Activated naive CD8-positive, alpha-beta T cell treated with anti-CD3 and anti-CD28 coated beads, Interleukin-2, amount 50 U/mL, for 16 hours (primary cell): ENCODE measurements at places on chromosomes 13 and 19.

DNA sequence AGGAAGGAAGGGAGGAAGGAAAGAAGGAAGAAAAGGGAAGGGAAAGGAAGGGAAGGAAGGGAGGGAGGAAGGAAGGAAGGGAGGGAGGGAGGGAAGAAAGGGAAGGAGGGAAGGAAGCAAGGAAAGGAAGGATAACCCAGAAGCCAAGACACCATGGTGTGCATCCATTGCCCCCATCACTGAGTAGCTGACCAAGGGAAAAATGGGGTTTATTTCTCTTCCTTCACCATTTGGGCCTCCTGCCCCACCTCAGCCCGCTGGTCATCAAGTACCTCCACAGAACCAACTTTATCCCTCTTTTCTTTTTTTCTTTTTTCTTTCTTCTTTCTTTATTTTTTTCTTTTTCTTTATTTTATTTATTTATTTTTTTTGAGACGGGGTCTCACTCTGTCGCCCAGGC is 20.4 kb downstream of the CABP5 start:
- DNase-seq = no peak

DNA sequence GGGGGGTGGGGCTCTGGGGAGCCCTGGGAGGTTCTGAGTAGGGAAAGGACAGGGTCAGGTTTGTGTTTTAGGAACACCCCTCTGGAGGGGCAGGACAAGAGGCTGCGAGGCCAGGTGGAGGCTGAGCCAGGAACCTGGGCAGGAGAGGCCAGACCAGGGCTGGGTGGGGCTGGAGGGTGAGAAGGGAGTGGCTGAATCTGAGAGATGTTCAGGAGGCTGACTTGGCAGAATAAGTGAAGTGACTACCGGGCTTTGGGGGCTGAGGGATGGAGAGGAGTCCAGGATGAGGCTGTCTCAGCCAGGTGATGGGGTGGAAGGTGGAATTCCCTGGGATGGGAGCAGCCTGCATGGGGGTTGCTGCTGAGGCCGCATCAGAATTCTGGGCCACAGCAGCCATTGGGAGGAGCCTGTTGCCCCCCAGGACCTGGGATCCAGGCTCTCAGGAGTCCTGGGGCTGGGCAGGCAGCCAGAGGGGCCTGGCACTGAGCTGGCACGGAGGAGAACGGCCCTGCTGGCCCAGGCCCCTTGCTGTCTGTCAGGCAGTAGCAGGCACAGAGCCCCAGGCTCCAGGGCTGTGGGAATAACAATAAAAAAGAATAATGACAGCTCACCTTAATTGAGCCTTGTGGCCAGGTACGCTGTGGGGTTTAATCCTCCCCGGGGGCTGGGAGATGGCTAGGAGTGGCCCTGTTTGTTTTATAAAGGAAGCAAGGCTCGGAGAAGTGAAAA is 3.3 kb downstream of the PPP5C start:
- no peak for DNase-seq

- no peak for DNase-seq
Measured at GRCh38 chr13:59562924-59563323, 600.8 kb downstream of the DIAPH3 start.

DNA sequence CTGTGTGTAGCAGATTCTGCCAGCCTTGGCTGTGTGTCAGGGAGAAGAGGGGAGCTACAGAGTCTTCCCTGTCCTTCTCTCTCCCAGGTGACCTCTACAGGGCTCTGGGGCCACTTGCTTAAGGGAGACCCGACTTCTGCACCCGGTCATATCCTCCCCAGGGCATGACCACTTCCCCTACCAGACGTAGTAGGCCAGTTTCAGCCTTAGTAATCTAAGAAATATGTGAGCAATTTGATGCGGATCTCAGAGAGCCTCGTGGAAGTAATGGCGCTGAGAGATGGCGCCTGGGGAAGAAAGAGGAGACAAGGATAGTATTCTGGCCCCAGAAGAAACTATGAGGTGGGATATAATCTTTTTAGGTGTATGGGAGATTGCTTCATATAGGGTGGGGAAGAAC is 41.9 kb downstream of the NFIX start:
- no peak for DNase-seq

- no peak for DNase-seq
Measured at GRCh38 chr19:11092181-11092538, 2.9 kb downstream of the LDLR start.

- DNase-seq = peak; percentile 29
Measured at GRCh38 chr13:51764184-51765141, 39.5 kb downstream of the DHRS12 start.

- DNase-seq = no peak
Measured at GRCh38 chr13:26964278-26965250, 204.0 kb upstream of the GPR12 start.

DNA sequence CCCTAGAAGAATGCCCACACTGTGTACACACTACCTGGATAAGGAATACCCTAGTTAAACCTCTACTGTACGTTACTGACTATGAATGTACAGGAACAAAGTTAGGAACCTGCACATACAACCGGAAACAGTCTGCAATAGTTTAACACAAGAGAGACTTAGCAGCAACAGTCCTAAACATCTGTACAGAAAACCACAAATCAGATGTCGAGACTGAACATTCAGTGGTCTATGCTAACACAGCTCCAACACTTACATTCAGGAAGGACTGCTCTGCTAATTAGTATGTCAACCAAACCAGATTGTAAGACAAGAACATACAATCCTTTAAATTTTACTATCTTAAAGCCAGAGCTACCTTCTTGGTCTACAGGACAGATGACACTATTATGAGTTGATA is 104.9 kb downstream of the ZNF429 start:
- no peak for DNase-seq

- no peak for DNase-seq
Measured at GRCh38 chr19:3115411-3115810, 20.4 kb upstream of the GNA15 start.

DNA sequence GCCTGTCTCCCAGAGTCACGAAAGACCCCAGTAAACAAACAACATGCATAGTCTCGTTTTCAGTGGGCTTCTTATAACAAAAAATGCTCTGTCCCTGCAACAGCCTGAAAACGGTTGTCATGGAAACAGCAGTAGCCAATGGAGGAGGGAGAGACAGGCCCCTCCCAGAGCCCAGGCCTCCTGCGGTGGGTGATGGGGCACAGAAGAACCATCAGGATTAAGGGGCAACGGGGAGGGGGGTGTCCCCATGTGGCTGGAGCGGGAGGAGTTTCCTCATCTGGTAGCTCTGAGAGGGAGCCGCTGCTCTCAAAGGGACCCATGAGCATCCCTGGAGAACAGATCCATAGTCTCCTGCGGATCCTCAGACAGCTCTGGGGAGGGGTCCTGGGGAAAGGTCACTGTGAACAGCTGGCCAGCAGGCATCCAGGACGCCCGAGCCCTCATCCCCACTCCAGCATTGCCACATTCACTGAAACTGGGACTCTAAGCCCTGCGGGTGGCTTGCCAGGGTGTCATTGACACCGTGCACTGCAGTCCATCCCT is 37.5 kb upstream of the PNMA8B start:
- no peak for DNase-seq

GRCh38 chr13:25727250-25727649 is 324.6 kb downstream of the SHISA2 start:
- no peak for DNase-seq

DNA sequence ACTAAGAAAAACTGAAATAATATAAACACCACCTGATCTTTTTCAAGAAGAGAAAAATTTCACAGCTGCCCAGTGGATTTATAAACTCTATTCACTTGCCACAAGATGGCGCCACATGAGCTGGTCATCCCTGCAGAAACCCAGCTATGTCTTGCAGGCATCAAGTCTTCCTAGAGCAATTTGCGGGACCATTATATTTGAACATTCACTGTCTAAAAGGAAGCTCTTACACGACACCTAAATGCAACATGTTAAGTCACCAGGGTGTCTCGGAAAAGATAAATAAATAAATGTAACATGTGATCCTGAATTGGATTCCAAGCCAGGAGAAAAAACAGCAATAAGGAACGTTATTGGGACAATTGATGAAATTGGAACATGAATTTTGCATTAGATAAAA is 20.3 kb upstream of the AKT2 start:
- peak; percentile 57 for DNase-seq

- DNase-seq = no peak
Measured at GRCh38 chr13:98377635-98378378, 199.1 kb downstream of the STK24 start.

GRCh38 chr13:46297361-46297811 is 85.7 kb downstream of the LRRC63 start:
- DNase-seq = no peak

- DNase-seq = no peak
Measured at GRCh38 chr13:41673640-41674039, 216.3 kb downstream of the RGCC start.

DNA sequence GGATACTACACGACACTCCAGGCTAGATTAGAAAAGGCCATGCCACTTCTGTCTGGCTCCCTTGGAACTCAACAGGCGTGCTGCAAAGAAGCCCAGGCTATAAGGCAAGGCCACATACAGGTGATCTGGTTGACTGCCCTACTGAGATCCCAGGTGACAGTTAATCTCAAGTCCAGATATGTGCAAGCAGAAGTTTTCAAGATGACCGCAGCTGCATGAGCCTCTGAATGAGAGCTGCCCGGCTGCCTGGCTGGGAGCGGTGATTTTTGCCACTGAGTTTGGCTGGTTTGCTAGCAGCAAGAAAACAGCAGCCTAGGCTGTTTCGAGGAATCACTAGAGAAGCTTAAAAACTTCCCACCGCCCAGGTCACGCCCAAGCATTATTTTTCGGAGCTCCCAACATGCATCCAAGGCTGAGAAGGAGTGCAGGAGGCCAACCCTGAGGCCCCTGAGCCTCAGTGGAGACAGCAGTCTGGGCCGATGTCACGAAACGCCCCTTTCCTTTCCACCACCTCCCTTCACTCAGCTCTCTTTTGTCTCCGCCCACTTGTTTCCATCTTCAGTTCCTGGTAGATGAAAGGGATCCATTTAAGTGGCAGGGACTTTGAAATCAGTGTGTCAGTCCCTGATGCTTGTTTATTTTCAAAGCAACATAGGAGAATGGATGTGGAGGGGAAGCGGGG is 14.0 kb upstream of the URI1 start:
- DNase-seq = no peak

DNA sequence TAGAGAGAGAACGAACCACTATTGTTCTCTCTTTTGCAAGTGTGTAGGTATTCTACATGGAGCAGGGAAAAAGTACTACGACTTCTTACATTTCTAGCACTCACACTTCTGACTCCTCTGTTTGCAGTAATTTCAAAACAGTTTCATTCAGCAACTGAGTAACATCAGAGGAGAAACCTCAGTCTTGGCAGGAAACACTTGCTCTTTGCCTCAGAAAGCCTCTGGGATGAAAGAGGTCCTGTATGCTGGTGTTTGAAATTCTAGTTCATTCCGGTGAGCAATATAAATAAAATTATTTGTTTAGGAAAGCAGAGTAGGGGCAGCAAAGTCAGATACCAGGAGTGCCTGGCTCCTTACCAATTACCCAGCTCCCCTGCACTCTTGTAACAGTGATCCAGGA is 595.5 kb downstream of the TBC1D4 start:
- DNase-seq = no peak

DNA sequence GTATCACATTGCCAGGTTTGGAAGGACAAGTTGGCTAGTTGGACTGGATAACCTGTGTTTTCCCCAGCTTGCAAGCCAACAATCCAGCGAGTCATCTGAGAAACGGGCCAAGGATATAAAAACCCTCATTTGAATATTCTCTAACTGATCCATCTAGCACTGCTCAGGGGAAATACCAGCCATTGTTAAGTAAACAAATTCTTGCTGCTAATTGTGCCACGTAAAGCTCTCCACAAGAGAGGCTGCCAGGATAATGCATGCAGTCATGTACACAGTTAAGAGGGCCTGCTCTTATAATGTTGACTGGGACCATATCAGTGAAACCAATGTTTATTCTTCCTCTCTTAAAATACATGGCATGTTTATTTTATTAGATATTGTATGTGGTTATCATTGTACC is 663.2 kb upstream of the SGCG start:
- DNase-seq = no peak

- DNase-seq = no peak
Measured at GRCh38 chr13:107580741-107581412, 634.5 kb downstream of the LIG4 start.

GRCh38 chr13:109699628-109700071 is 86.7 kb downstream of the IRS2 start:
- DNase-seq = no peak

DNA sequence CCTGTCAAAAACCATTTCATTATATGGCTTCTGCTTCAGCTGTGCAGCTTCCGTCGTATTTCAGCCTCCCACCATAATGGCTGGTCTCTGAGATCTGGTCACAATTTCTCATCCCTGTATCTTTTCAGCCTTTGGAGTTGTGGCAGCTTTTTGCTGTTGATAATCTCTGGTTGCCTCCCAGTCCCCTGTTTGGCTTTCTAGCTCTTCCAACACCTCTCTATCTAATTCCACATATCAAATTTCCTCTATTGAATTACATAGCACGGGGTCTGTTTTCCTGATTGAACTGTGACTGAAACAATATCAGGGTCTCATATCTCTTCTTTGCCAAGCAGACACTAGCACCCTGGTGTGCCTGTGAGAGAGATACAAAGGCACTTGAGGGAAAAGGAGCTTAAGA is 222.1 kb upstream of the OBI1 start:
- no peak for DNase-seq

GRCh38 chr13:97521726-97522125 is 87.8 kb downstream of the RAP2A start:
- no peak for DNase-seq

- peak; percentile 1 for DNase-seq
Measured at GRCh38 chr13:98853771-98854221, 101.3 kb upstream of the SLC15A1 start.

DNA sequence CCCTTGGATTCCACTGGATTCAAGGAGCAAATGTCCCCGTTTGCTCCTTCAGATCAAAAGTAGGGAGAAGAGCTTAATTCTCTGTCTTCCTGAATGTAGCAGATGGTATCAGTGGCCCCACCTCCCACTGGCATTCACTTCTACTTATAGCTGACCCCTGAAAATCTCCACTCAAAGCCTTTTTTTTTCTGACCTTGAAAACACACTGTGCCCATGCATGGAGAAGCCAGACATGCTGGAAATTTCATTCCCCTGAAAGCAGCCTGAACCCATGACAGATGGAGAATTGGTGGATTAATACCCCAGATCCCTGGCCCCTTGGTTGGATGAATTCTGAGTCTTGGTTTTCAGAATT is 76.6 kb upstream of the UBAC2 start:
- no peak for DNase-seq

- DNase-seq = no peak
Measured at GRCh38 chr13:93462151-93462550, 235.5 kb downstream of the GPC6 start.

- DNase-seq = no peak
Measured at GRCh38 chr13:106468744-106469590, 66.5 kb downstream of the EFNB2 start.

GRCh38 chr19:49558591-49558990 is 21.8 kb downstream of the NOSIP start:
- no peak for DNase-seq

GRCh38 chr13:107730813-107731212 is 484.5 kb downstream of the LIG4 start:
- DNase-seq = no peak

GRCh38 chr13:99389520-99390304 is 82.5 kb upstream of the GPR183 start:
- DNase-seq = no peak
